ENCODE measurements at places on chromosomes 7 and 10.

GRCh38 chr10:53667063-53667462 is 894.5 kb upstream of the MBL2 start:
- no peak for DNase-seq

DNA sequence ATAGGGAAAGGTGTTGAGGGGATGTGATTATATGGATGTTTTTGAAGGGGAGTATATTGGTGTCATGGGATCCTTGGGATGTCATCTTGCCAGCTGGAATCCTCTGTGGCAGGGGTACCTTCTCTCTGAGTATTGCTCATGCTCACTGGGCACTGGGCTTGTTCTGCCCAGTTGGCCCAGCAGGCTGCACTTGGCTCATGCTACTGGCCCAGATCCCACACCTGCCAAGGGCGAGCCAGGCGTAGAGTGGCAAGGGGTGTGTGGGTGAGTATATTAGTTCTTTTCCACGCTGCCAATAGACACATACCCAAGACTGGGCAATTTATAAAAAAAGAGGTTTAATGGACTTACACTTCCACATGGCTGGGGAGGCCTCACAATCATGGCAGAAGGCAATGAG is 311.9 kb downstream of the AUTS2 start:
- DNase-seq, result no peak

GRCh38 chr10:43224321-43224720 is 42.5 kb downstream of the RASGEF1A start:
- DNase-seq, result no peak

DNA sequence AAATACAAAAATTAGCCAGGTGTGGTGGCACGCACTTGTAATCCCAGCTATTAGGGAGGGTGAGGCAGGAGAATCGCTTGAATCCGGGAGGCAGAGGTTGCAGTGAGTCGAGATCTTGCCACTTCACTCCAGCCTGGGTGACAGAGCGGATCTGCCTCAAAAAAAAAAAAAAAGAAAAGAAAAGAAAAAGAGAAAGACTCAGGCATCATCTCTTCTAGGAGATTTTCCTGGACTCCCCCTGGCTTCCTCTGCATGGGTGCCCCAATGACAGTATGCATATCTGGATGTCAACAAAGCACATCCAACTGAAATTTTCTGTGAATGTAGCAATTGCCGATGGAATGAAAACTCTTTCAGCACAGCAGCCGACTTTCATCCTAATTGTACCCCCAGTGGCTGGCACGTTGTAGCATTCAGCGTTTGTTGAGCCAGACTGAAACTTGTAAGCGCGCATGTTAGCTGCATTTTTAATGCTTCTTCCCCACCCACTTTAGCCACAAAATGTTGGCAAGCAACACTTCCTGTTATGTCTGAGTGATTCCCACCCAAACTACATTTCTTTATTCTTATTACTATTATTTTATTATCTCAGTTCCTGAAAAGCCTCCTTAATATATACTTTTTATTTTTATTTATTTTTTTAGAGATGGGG is 70.2 kb downstream of the PRTFDC1 start:
- no peak for DNase-seq

GRCh38 chr10:81248886-81249285 is 626.1 kb upstream of the NRG3 start:
- DNase-seq, result no peak

DNA sequence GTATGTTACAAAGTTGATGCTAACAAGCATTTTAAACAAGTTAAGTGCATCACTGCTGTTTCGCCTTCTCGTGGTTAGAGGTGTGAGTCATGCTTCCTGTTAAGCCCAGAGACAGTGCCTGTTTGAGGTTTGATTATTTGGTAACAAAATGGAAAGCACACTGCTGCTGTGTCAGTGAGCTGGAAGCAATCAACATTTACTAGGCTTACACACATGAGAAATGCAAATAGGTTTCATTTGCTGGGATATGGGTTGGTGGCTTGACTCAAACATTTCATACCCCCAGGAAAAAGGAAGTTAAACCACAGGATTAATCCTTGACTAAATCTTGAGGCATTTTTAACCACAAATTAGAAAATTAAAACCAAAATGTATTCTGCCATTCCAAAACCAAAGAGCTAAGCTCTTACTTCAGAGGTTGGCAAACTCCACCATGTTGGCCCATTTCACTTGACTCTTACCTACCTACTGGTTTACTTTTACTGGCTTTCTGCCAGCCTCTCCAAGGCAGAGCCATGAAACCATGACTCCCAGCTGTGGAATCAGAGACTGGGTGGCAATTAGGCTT is 139.2 kb downstream of the ETV1 start:
- no peak for DNase-seq

DNA sequence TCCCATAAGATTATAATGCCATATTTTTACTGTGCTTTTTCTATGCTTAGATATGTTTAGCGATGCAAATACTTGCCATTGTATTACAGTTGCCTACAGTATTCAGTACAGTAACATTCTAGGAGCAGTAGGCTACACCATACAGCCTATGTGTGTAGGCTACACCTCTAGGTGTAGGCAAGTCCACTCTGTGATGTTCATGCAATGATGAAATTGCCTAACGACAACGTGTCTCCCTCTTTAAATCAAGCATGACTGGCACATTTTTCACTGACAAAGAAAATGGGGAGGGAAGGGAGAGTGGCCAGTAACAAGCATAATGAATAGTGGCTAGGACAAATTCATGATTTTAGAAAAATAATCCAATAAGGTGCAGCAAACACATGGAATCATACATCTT is 1.7 kb downstream of the NCAPG2 start:
- peak; percentile 26 for DNase-seq

DNA sequence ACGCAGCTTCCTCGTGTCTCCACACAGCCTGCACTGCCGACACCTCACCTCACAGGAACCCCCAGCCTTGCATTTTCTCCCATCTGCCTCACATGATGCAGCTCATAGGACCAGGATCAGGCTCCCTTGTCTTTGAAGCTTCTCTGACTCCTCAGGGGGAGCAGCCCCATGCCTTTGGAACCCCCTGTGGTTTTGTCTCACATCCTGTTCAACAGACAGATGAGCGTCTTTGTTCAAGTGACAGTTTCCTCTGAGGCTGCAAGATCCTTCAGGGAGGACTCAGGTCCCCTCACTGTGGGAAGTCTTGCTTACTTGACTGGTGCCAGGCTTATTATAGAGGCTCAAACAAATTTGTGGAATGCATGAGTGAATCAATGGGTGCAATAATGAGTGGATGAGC is 667.1 kb downstream of the INHBA start:
- no peak for DNase-seq
